Liver (tissue), 10 donors: ENCODE measurements at places on chromosomes 13 and 19.

DNA sequence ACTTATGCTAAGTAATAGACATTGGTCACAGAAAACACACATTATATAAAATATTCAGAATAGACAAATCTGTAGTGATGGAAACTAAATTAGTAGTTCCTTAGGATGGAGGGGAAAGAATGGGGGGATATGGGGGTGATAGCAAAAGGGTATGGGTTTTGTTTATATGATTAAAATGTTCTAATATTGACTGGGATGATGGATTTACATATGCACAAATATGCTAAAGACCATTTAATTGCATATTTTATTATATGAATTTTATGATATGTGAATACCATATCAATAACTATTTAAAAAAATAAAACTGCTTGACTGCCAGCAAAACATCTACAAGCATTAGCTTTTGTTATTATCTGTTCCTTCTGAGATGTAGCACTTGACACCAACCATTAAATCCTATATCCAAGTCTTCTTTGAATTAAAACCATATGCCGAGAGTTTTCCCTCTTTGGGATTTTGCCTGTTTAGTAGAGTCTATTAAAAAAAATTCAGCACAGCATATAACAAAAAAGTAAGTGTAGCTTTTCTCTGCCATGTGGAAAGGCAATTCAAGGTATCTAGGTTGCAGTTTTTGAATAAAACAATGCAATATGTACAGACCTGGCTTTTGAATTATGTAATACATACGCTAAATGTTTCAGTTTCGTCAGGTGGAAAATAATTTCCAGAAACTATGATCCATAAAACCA is 2584.1 kb upstream of the PCDH20 start:
- DNase-seq = no peak

DNA sequence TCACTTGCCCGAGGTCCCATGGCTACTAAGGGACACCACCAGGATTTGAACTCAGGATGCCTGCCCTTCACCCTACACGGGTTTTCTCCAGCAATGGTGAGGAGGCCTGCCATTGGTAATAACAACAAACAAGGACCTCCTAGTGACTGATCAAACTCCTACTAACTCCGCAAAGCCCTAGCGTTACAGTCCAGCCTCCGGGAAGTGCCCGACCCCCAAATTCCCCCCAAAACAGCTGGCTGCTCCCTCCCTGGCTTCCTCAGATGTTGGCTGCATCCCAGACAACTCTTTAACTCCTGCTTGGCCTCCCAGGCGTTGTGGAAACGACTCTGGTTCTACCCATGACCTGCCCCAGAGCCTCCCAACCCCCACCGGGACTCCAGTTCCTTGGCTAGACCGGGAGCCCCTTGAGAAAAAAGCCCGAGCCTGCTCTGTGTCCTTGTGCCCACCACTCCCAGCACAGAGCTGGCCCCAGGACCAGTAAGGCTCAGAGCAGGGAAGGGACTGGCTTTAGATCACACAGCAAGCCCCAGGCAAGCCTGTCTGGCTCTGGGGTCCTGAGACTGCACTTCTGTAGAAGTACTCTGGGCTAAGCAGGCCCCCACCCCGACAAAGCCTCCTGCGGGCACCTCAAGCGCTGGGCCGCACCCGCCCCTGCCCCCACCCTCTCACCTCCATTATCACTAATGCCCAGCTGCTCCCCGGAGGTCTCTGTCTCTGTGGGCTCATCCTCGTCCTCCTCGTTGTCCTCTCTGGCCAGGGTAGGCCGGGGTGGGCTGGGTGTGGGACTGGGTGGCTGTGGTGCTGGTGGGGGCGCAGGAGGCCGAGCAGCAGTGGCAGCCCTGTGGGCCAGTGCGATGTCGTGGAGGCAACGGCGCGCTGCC is 4.7 kb downstream of the AKT1S1 start:
- DNase-seq = peak; percentile 68

- DNase-seq = no peak
Measured at GRCh38 chr13:111168107-111168506, 53.0 kb downstream of the ARHGEF7 start.

- DNase-seq = no peak
Measured at GRCh38 chr13:59747529-59747928, 416.2 kb downstream of the DIAPH3 start.

DNA sequence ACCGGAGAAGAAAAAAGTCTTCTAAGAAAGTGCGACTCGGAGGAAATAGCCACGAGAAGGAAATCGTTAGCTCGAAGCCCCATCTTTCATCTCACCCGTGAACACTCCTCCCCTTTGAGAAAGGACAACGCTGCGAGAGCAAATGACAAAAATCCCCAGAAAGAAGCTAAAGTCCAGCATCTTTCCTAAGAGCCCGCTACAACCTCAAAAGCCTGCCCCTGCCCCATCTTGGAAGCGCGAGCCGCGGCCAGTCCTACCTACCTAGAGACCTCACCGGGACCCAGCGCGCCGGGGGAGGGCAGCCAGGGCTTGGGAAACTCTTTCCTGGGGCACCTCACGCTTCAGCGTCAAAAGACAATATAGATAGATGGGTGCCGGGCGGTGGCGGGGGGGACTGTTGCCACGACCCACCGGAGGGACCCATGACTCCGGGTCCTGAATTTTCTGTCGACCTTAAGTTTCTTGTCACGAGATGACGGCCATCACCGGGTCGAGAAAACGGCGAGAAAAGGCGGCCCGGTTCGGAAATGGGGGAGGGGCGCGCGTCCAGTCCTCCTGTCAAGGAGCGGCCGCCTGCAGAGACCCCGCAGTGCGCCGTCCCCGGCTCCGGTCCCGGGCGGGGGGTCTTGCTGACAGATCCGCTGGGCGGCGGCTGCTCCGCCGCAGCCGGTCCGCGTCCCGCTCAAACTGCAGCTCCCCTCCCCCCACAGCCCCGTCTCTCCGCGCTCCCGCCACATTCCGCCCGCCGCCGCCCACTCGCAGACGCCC is 65.9 kb downstream of the KCNRG start:
- DNase-seq = peak; percentile 81

- no peak for DNase-seq
Measured at GRCh38 chr13:23086968-23087623, 93.7 kb upstream of the SGCG start.

DNA sequence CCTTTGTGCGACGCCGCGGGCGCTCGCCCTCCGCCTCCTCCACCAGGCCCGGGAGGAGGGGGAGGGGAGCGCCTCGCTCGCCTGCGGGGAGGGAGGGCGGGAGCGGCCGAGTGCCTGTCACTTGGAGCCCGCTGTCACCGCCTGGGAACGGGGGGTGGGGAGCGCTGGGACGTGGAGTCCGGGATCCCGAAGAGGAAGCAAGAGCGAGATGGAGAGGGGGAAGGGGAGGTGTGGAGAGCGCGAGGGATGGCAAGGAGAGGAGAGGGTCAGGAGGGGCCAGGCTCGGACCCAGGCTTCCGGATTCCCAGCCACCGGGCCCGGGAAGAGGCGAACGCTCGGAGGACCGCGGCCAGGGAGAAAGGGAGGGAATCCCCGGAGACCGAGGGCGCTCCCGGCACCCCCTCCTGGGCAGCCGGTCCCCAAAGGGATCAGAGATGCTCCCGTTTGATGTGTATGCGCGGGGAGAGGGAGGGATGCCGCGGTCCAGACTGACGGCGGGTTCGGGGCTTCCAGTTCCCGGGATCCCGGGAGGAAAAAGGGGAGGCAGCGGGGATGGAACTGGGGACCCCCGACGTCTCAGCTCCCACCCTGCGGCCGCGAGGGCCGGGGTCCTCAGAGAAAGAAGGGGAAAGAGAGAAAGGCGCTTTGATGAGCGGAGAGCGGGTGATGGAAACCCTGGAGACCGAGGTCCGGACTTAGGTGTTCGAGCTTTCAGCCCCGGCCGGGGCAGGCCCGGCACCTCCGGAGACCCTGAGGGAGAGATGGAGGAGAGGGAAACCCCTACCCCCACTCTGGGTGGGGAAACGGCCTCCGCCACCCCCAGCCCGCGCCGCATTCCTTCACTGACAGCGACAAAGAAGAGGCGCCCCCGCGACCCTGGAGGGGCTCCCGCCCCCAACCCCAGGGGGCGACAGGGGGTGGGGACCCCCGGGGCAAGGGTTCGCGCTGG is 4.7 kb upstream of the DPF1 start:
- no peak for DNase-seq

GRCh38 chr19:41085748-41086415 is 2.4 kb upstream of the CYP2A13 start:
- DNase-seq = no peak

- DNase-seq = peak; percentile 42
Measured at GRCh38 chr19:38304352-38304865, 358 bp downstream of the C19orf33 start.

DNA sequence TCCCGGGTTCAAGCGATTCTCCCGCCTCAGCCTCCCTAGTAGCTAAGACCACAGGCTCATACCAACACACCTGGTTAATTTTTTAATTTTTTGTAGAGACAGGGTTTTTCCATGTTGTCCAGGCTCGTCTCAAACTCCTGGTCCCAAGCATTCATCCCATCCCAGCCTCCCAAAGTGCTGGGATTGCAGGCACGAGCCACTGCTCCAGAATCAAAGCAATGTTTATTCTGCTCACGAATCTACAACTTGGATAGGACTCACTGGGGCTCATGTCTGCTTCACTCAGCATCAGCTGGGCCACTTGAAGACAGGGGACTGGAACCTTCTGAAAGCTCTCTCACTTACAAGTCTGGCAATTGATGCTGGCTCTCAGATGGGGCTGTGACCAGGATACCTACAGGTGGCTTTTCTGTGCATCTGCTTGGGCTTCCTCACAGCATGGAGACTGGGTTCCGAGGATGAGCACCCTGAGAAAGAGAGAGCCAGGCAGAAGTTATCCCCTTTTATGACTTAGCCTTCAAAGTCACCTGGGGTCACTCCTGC is 8.2 kb upstream of the ZNF792 start:
- DNase-seq = no peak

GRCh38 chr19:8899356-8899755 is 67.2 kb downstream of the MBD3L1 start:
- no peak for DNase-seq

DNA sequence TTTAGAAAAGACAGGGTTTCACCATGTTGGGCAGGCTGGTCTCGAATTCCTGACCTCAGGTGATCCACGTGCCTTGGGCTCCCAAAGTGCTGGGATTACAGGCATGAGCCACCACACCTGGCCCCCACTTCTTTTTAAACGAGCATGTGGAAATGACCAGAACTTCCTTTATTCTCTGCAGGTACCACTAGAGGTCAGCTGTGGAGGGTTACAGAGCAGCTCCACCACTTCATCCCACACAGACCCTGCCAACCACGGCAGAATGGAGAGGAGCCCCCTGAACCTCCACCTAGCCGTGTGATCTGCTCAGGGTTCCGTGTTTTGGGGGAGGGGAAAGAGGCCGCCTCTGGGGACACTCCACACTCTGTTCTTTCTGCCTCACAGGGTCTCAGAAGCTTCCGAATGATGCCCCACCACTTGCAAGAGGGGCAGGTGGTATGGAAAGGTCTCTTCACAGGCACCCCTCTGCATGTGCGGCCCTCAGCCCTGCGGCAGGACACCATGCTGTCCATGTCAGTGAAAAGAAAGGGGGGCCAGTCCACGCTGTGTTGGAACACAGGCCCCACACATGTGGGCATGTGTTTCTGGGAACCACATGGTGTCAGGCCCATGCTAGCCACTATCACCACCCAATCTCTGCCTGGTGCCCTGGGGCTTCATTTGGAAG is 465.0 kb downstream of the TSHZ3 start:
- no peak for DNase-seq

DNA sequence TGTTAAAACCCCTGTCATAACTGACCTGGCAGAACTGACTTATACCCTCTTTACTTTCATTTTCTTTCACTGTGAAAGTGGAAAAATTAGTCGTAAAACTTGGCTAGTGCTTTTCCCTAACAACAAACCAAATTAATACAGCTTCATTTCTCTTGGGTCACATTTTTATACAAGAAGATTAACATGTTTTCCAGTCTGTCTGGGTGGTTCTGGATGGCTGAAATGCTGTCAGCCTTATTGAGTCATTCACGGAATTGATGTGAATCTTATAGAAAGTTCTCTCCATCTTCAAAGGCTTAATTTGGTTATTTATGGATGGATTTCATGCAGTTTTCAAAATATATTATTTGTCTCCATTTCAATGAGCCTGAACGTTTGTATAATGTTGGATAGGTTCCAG is 440.0 kb downstream of the KCTD12 start:
- DNase-seq = no peak

DNA sequence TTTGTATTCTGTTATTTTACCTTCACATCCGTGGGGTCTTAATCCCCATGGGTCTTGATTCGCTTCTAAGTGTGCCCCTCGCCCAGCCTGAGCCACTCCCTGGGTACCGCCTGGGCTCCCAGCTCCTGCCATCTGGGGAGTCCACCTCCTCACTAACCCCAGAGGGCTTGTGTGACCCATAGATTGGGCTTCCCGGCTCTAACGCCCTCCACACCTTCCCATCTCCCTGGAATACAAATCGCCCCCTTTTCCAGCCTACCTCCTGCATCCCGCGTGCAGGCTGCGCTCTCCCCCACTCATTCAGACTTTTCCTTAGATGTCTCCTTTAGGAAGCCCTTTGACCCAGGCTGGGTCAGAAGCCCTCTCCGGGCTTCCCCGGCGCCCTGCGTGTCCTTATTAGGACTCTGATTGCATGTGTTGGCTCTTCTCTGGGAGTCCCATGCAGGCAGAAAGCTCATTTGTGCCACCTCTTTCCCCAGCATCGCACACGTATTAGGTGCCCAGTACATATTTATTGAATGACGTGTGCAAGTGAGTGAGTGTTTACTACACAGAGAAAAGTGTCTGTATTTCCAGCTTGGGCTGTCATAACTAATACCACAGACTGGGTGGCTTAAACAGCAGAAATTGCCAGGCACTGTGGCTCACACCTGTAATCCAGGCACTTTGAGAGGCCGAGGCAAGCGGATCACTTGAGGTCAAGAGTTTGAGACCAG is 757 bp downstream of the CCDC124 start:
- DNase-seq = no peak

GRCh38 chr13:42970824-42971690 is 21.0 kb downstream of the EPSTI1 start:
- DNase-seq = peak; percentile 44

- DNase-seq = no peak
Measured at GRCh38 chr13:48477191-48477855, 55.6 kb downstream of the RCBTB2 start.

- DNase-seq = no peak
Measured at GRCh38 chr19:535017-535835, 3.7 kb downstream of the CDC34 start.

GRCh38 chr19:33301144-33301899 is 1.0 kb downstream of the CEBPA start:
- no peak for DNase-seq

GRCh38 chr19:1969176-1970002 is 28.4 kb downstream of the CSNK1G2 start:
- DNase-seq = no peak

- no peak for DNase-seq
Measured at GRCh38 chr13:64912141-64912540, 2318.0 kb downstream of the PCDH9 start.

- no peak for DNase-seq
Measured at GRCh38 chr13:95540888-95541287, 11.6 kb upstream of the CLDN10 start.

- no peak for DNase-seq
Measured at GRCh38 chr13:86881390-86881789, 789.8 kb upstream of the SLITRK5 start.

DNA sequence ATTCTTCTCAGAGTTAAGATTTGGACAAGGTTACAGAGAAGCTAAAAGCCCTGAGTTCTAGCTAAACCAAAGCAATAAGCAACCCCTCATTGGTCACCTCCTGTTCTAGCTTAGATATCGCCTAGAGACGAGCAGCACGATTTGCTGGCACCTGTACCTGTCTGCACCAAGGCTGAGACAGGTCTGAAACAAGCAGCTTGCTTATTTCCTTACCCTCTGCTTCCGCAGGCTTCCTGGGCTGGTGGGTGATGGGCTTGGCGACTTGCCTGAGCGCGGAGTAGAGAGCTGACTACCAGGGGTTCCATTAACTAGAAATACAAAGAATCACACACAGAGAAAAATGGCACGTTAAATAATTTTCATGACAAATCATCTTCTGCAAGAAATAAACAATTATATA is 276.9 kb downstream of the DCLK1 start:
- no peak for DNase-seq
